ENCODE measurements at places on chromosomes 2 and 18.

GRCh38 chr2:85935746-85936208 lies 47.0 kb upstream of the ST3GAL5 start:
- DNase-seq = no peak

- no peak for DNase-seq
Observed at GRCh38 chr2:149885946-149886345, 298.4 kb upstream of the MMADHC start.

DNA sequence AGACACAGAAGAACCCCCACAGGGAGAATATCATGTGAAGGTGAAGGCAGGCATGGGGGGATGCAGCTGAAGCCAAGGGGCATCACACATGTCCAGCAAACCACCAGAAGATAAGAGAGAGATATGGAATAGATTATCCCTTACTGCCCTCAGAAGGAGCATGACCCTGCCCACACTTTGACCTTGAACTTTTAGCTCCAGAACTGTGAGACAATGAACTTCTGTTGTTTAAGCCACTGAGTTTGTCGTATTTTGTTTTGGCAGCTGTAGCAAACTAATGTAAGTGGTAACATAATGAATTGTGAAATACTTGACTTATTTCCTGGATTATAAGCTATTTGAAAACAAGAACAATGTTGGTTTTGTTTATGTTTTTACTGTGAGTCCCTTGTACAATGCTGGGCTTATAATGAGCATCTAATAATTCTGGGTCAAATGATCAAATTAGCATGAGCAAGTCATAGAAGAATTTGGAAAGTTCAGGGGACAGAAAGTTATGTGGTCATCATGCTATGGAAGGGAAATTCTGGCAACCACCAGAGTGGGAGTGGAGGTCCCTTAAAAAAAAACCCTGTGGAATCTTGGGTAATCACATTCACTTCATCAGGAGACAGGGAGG lies 541.0 kb upstream of the KLHL29 start:
- no peak for DNase-seq

- no peak for DNase-seq
Observed at GRCh38 chr18:78741381-78742217, 238.0 kb upstream of the SALL3 start.

GRCh38 chr18:58980991-58981390 lies 116.3 kb downstream of the ZNF532 start:
- DNase-seq = no peak

DNA sequence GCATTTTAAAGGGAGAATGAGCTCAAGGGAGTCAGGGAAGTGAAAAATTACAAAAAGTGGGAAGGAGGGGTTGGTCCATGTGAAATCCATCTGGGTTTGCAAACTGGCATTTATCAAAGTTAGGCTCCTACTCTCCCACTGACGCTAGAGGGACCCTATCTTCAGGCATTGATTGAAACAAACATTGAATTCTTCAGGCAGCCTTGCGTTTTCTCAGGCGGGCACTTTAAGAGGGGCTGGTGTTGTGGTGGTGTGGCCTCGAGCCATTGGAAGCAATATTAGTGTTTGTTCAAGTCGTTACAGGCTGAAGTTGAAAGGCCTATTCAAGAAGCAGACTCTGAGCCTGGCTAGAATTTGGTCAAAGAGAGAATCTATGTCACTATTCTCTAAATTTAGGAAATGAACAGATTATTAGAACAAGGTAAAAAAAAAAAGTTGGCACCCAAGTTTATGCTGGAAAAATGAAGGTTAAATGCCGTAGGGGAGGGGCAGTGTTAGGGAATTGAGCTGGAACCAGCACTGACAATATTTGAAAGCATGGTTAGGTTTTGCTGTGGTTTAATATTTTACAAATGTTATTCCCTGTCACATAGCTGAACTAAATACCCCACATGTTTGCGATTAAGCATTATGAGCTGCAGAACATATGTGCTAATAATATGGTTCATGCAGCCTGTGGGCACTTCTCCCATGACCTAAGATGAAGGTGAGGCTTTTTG lies 36.8 kb downstream of the STON1 start:
- DNase-seq = no peak

DNA sequence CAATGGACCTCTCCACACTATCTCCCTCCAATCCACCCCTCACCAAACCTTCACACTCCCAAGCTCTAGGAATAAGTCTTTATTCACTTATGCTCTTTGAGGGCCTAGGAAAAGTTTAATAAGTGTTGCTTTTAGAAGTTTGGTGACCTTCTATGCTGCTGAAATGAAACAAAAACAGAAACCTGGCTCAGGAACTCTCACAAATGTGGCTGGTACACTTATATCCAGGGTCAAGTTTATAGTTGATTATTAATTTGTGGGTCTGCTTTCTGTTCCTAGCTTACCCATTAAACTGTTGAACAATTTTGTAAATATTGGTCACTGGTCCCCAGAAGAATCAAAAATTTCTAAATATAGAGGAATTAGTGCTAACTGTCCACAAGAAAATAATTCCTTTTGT lies 14.2 kb upstream of the ANKRD44 start:
- DNase-seq = no peak

DNA sequence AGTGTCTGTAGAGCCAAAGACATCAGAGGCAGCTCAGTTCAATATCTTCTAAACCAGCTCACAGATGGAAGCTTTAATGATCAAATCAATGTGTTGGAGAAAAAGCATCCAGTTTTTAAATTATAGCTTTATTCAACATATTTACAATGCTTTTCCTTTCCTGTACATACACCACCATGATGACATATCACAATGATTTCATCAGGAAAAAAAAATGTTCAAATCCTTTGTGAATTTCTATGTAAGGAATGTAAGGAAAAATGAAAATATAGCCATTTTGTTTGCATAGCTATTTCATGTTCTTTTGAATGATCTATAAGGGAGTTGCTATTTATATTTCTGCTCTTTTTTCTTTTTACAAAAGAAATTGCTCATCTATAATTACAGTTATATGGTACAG lies 134.7 kb upstream of the CDH20 start:
- DNase-seq = no peak
